SK-N-SH (cell line): ENCODE measurements at places on chromosomes 5 and 9.

GRCh38 chr9:37301854-37302172, 120.7 kb upstream of the GRHPR start:
- DNase-seq, result no peak

DNA sequence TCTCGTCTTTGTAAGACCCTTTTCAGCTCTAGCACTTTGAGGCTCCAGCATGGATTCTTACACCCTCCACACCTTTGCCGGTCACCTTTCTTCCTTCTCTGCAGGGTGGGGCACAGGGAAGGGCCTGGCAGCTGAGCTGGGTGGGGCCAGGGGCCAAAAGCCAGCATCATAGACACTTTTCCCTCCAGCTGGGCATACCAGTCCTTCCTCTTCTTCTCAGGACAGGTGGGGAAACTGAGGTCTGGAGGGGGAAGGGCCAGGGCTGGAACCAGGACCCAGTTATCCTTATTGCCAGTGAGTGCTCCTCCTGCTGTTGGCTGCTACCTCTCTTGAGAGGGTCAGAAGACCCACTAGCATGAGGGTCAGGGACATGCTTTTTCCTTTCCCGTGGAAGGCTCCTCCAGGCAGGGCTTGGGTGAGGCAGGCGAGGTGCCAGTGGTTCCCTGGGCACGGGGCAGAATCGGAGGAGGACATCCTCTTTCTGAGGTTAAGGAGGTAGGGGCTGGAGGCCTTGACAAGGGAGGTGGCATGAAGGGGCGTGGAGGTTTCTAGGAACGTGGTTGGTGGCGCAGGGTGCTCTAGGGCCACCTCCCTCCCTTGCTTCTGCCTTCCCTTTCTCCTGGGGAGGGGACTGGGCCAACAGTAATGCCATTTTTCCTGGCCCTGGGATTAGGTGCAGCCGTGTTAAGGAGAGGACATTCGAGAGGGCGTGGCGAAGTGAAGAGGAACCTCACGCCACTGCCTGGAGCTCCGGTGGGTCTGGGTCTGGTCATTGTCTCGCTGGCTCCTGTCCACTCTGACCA, at the start of gene NDST1:
NDST1 (plus strand) TSS at position 658 of the 803 bp plus-strand sequence. CDS start 13,124 bp downstream, outside the sequence.
- no peak for DNase-seq

DNA sequence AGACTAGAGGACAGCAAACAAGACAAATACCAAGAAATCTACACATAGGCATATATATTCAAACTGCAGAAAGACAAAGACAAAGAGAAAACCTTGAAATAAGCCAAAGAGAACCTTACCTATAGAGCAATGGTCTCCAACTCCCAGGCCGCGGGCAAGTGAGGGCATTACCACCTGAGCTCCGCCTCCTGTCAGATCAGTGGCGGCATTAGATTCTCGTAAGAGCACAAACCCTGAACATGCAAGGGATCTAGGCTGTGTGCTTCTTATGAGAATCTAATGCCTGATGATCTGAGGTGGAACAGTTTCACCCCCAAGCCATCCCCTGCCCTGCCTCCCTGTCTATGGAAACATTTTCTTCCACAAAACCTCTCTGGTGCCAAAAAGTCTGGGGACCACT, 101.0 kb upstream of the MRPS30 start:
- DNase-seq, result no peak

DNA sequence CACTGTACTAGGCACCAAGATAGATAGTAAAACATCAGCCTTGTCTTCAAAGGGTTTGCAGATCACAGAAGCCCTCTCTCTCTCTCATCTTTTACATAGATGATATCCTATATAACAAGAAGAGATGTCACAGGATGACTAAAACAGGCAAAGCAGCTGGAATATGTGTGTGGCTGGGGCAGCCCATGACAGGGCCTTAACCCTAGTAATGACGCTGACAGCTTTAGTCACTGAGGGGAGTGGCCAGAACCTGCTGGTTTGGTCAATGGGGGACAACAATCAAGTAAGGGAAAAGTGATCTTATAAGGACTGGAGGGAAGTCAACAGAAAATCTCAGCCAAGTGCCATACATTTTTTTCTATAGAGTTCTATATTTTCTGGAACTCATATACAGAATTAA, 41.9 kb upstream of the RIC1 start:
- DNase-seq, result no peak

DNA sequence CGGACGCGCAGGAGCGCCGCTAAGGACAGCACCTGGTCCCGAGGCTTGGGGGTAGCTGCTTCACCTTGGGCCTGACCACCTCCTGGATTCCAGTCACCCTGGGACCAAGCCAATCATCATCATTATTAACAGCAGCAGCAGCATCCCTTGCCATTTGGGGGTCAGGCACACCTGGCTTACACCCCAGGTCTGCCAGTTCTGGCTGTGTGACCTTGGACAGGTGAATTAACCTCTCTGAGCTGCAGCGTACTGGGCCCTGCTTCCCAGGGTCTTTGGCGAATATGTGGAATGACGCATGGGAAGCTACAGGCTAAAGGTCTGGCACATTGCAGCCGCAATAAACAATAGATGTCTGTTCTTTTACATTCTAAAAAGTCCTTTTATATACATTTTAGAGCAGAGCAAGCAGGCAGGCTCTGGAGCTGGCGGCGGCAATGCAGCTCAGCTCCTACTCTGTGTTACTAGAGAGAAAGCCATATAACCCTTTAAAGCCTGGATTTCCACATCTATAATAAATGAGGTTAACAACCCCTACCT, 97.8 kb upstream of the CPLX2 start:
- DNase-seq, result no peak

- no peak for DNase-seq
Observed at GRCh38 chr5:67030289-67031056, 166.1 kb downstream of the CD180 start.

DNA sequence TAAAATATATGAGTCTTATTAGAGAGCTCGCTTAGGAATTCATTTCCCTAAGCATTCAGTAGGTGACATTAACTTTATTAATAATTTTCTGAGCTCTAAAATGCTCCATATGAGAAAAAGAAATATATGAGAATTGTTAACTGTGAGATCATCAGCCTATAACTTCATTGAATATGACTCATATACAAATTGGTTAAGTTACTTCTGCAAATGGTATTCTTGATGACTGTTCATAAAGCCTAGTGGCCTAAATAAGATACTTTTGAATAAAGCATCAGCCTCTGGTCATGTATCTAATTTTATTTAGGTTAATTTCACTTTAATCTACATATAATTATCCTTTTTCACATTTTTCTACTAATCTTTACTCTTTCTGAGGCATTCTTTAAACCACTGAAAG, 710.2 kb upstream of the ACO1 start:
- no peak for DNase-seq

GRCh38 chr9:131840751-131841702, 101.2 kb upstream of the RAPGEF1 start:
- no peak for DNase-seq

DNA sequence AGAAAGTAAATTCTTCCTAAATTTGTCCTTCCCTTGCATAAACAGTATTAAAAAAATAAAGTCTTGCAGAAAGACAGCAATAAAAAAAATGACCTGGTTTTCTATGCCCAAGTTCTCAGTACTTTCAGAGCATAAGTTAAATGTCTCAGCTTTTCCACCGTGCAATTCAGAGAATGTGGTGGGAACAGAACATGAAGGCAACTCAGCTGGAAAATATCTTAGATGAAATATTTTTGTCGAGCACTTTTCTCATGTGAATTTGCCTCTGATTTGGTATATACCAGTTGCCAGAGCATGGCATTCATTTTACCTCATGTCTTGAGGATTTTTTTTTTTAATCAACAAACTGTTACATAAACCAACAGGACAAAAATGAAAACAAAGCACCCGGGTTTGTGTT, 176.1 kb downstream of the CETN3 start:
- no peak for DNase-seq

GRCh38 chr9:120410925-120411501, 169.0 kb downstream of the CDK5RAP2 start:
- no peak for DNase-seq

GRCh38 chr9:137984005-137984404, 106.4 kb downstream of the CACNA1B start:
- no peak for DNase-seq

GRCh38 chr9:71285191-71285656, 163.8 kb upstream of the TRPM3 start:
- peak; percentile 32 for DNase-seq

DNA sequence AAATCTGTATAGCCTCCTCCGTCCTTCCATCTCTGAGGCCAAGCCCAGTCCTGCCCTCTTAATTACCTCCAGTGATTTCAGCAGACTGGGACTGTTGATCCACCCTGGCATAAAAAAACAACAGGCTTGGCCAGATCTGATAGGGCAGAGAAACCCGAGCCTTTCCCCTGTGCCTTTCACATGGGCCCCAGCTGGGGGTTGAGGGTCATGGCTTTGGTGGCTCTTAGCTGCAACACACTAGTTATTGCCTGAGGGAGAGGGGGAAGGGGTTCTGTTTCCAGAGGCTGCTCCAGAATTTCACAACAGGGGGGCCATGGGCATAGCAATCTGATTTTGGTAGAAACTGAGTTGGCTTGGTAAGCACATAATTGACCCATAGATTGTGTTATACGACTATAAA, 21.2 kb upstream of the PANK3 start:
- peak; percentile 79 for DNase-seq

- DNase-seq, result no peak
Observed at GRCh38 chr9:116278326-116278725, 124.7 kb downstream of the PAPPA start.

- DNase-seq, result no peak
Observed at GRCh38 chr9:97312556-97312955, 5.1 kb downstream of the CCDC180 start.

- no peak for DNase-seq
Observed at GRCh38 chr5:132808448-132808847, 4.7 kb upstream of the SOWAHA start.

- no peak for DNase-seq
Observed at GRCh38 chr9:127572961-127573721, 38.9 kb upstream of the STXBP1 start.

DNA sequence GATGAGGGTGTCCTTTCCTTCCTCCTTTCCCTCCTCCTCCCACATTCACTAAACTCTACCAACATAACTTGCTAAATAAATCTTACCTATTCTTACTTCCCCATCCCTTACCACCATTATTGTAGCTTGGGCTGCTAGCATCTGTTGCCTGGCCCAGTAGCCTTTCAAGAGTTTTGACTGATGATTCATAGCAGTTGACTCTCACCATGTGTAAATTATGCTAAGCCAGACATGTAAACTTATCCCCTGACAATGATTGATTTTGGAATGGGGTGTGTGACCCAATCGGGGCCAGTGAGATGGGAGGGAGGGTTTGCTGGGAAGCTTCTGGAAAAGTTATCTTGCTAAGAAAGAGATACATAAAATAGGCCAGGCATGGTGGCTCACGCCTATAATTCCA, 161.8 kb upstream of the SPRY4 start:
- DNase-seq, result no peak

- peak; percentile 33 for DNase-seq
Observed at GRCh38 chr5:159514229-159514810, 184.0 kb upstream of the IL12B start.

DNA sequence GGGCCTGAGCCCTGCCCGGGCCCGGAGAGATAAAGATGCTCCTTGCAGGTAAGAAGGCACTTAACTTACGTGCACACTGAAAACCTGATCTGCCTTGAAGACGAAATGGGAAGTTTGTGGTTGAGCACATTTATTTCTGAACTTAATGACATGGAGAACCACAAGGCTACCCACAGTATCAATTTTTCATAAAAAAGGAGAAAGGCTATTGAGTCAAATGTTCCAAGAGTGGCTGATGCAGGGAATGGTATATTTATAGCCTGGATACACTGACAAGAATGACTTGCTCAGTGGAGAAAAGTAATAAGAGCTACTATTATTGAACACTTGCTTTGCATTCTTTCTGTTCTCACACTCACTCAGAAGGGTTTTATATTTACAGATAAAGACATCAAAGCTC, 419.3 kb downstream of the ACTL7B start:
- DNase-seq, result no peak

- no peak for DNase-seq
Observed at GRCh38 chr5:134119720-134120119, 5.2 kb downstream of the TCF7 start.

- no peak for DNase-seq
Observed at GRCh38 chr9:31445960-31446359, 938.5 kb upstream of the ACO1 start.

- no peak for DNase-seq
Observed at GRCh38 chr5:134422791-134423365, 11.2 kb upstream of the CDKN2AIPNL start.

- DNase-seq, result peak; percentile 36
Observed at GRCh38 chr5:158484150-158484549, 615.6 kb downstream of the EBF1 start.

DNA sequence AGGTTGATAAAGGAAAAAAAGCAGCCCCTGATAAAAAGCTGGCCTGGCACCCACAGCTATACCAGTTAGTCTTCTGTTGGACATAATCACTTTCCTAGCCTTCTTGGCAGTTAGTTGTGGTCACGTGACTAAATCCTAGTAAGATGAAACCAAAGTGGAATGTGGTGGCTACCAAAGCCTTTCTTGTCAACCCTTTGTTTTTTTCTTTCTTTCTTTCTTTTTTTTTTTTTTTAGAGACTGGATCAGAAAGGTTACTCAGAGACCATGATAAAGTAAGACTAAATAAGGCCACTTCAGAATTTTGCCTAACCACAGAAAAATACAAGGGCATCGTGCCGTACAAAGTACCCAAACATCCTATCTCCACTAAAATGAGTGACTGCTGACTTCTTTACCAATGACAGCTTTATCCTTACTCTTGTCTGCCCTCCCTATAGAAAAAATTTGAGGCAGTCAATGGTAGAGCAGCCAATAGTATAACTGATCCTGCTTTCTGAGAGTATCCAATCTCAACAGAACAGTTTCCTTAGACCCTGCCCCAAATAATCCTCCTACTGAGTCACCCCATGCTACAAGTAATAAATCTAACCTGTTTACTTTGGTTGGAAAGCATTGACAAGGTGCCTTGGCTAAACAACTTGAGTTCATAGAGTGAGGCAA, 14.2 kb upstream of the KIF27 start:
- no peak for DNase-seq

- no peak for DNase-seq
Observed at GRCh38 chr9:130411566-130411915, 33.2 kb upstream of the ASS1 start.

- DNase-seq, result no peak
Observed at GRCh38 chr5:170263906-170264305, 31.1 kb downstream of the C5orf58 start.
